ENCODE measurements at places on chromosomes 16 and 17.

- no peak for DNase-seq
These were observed 67.3 kb downstream of the PHKB start for GRCh38 chr16:47528431-47528830.

GRCh38 chr17:66920950-66921349 is 43.6 kb upstream of the CACNG4 start:
- DNase-seq = no peak

DNA sequence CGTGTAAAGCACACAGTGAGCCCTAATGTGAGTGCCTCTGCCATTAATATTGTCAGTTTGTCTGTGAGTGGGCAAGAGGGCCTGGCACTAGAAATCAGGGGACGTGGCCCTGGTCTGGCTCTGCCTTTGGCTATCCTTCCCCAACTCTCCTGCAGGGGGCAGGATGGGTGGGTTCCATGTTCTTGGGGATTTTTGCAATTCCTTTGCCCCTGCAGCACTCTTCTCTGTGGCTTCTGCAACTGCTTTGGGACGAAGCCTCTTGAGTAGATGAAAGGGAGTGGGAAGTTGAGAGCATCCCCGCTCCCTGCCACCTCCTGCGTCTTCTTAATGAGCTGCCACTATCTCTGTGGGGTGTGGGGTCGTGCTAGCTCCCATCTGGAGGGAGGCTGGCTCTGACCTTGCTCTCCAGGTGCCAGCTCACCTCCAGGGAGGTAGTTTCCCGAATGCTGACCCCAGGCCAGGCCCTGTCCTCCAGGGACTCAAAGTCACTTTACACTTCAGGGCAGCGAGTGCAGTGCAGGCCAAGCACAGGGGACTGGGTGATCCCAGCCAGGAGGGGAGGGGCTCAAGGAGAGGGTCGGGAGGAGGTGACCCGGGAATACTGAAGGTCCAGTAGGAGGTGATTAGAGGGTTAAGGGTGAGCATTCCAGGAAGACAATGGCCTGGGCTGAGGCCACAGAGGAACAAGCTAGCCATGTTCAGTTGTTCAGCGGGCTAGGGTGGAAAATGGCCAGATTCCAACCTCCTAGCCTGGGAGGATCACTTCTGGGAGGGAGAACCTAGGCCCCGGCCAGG is 121.0 kb upstream of the NLRP1 start:
- no peak for DNase-seq

GRCh38 chr16:49602201-49602975 is 228.8 kb downstream of the C16orf78 start:
- no peak for DNase-seq

- DNase-seq = no peak
These were observed 233.1 kb downstream of the CBLN1 start for GRCh38 chr16:49048557-49048956.

DNA sequence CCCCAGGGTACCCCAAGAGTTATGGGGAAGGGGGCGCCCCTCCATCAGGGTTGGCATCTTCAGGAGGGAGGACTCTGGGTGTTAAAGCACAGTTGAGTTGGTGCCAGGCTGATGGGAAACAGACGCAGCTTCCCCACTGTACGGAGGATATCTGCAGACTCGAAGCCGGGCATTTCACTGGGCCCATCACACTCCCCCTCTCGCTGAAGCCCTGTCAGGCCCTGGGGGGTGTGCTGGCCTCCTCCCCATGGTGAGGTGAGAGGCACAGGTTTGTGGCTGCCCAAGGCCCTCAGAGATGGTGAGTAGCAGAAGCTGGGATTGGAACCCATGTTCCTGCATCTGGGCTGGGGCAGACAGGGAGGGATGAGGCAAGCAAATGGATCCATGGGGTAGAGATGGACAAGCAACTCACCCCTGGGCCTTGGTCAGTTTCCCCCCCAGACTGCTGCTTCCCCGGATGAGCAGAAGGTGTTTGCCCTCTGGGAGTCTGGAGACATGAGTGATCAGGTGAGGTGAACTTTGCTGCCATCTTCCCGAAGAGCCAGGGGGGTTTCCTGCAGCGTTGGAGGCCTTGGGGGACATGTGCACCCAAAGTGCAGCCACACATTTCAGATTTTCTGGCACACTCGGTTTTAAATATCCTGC is 31.0 kb downstream of the POLR3E start:
- no peak for DNase-seq

DNA sequence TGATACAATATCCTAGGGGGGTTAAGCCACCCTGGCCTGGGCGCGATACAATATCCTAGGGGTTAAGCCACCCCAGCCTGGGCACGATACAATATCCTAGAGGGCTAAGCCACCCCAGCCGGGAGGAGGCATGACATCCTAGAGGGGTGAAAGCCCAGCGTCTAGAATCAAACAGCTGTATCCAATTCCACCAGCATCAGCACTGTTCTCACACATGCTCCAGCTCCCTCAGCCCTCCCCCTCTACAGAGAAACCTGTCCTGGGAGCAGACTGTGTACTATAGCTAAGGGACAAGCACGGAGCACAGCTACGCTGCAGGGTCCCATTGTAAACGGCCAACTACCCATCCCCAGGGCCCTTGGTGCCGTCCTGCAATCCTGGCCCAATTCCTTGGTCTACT is 6.2 kb downstream of the GINS2 start:
- no peak for DNase-seq

- no peak for DNase-seq
These were observed 571 bp upstream of the CCP110 start for GRCh38 chr16:19523184-19523558.

DNA sequence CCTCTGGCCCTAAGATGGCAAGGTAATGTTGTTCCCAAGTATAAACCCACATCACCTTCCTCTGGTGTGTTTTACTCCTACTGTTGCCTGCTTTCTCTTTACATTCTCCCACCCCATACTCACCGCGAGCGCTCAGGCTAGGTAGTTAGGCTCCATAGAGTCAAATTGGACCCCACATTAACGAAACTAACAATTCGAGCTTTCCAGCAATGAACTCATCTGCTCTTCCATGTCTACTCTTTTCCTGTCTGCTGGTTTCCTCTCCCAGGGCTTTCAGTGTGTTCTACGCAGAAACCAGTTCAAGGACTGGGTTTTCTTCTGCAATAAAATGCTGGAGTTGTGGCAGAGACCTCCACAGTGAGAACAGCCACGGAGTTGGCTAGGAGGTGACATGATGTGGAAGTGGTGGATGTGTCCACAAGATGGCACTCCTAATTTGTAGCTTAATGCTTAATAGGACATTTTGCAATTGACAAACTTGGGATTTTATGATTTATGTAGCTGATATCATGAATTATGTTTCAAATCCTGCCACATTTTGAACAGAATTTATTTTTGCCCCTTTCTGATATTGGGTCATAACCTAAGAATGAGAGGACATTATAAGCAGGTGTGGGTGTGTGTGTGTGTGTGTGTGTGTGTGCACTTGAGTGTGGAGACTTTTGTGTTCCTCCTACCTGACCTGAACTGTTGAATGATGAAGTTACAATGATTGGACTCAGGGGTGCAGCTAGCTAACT is 2.2 kb upstream of the UQCRC2 start:
- DNase-seq = no peak

GRCh38 chr17:68384941-68385340 is 72.4 kb downstream of the WIPI1 start:
- no peak for DNase-seq

DNA sequence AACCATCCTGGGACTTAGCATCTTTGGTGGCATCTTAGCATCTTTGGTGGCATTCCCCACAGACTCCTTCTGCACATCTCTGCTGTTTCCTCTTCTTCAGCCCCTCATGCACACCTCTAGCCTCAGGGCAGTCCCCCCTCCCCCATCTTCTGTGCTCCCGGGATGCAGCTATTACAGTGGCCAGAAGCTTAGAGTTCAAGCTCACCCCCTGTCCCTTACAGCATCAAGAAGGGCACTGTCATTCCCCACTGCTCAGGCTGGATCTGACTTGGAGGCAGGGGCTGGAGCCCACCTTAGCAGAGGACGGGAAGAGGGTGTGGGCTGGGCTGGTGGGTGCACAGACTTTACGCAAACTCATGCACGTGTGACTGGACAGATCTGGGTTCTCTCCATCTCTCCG is 650 bp downstream of the EPN3 start:
- no peak for DNase-seq

DNA sequence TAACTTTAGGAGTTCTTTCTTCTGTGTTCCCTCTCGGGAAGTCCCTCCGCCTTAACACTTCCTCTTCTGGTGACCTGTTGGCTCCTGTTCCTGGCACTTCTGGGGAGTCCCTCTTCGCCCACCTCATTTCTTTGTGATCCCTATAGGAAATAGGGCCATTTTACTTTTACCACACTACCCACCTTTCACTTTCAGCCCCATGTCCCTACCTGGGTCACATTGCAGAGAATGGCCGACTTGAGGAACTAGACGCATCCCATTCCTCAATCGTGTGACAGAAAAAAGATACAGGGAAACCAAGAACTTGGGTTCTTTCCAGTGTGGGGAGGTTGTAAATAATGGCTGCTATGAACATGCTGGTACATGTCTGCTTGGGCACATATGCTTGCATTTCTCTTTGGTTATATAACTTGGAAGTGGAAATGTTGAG is 6.6 kb downstream of the IL21R start:
- DNase-seq = no peak

- DNase-seq = no peak
These were observed 216.0 kb downstream of the FOXL1 start for GRCh38 chr16:86794216-86794864.

DNA sequence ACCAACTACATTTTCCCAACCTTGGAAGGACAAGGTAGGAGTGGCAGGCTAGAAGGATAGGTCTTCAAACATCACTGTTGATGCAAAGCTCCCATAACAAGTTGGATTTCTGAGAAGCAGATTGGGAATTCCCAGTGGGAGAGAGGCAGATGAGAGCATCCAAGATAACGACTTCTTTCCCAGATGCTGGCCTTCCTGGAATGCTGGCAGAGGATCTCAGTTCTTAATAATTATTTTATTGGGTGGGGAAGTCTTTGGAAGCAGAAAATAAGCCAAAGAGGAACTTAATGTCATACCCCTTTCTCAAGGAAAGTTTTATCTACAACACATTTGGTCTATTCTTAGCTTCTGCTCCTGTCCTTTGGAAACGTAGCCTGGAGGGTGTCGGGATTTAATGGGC is 64.5 kb downstream of the MPRIP start:
- no peak for DNase-seq

DNA sequence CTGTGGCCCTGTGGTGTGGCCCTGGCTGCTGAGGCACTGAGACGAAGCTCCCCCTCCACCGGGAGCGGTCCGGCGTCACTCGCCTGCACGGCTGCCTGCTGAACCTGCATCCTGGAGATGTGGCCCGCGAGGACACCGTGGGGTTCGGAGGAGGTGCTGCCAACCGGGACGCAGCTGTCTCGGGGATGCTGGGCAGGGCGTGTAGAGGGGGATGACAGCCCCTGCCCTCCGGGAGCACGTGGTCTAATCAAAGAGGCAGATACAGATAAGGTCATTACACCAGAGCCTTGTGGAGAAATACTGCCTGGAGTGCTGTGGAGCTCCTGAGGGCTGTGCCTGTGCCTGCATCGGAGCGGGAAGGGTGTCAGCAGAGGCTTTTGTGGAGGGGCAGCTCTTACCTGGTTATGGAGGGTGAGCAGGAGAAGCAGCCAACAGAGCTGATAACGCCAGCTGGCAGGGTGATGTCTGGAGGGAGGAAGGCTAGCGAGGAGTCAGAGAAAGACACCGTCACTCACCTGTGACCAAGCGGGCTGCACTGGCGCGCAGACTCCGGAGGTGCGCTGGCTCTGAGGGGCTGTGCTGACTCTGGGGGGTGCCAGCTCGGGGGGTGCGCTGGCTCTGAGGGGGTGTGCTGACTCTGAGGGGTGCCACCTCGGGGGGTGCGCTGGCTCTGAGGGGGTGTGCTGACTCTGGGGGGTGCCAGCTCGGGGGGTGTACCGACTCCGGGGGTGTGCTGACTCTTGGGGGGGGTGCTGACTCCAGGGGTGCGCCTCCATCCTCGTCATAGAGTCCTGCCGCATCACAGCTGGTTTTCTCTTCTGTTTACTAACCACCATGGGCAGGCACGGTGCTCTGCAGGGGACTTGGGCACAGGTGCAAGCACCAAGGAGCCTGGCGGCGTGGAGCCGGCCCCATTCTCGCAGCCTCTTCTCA is 104.7 kb upstream of the CHMP6 start:
- no peak for DNase-seq

DNA sequence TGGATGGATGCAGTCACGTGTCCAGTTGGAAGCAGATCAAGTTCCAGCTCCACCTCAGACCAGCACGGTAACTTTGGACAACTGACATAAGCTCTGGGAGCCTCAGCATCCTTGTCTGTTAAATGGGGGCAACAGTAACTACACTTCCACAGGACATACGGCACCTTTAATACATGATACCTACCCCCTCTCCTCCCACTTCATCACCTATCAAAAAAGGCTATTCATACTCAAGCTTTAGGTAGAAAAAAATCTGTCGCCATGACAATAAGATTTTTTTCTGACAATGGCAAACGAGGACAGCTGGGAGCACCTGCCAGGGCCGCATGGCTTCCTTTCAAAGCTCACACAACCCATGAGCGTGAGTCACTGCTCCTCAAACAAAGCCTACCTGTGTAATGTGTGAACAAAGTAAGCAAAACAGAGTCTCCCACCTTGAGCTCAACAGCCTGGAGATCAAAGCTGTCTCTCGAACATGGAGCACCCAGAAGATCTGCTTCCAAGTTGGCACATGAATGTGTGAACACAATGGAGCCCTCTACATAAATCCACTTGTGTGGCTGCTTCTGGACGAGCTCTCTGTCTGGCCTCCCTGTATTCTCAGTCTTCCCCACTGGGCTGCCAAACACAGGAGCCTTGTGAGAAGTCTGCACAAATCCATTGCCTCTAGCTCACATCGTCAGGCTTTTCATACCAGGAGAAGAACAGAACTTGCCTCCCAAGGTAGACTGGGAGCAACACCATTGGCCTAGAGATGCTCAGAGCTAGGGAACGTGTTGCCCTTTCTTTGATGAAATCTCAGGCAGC is 459.7 kb downstream of the SOX9 start:
- DNase-seq = no peak

DNA sequence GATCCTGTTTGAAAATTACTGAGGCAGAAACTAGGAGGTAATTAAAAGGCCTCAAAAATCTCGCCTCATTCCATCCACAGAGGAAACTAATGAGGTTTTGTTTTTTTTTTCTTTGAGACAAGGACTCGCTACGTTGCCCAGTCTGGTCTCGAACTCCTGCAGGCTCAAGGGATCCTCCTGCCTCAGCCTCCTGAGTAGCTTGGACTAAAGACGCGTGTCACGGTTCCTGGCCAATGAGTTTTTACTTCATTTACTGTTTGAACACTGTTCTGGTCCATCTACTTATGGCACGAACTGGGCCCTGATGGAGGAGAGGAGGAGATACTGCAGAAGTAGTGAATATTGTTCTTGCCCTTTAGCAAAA is 600 bp upstream of the BLTP2 start:
- DNase-seq = peak; percentile 11
